Cardiac muscle cell (in vitro differentiated cells and primary cell): ENCODE measurements at places on chromosomes 1 and 21.

GRCh38 chr1:156926175-156926574 lies 5.7 kb downstream of the LRRC71 start:
- peak; percentile 42 for DNase-seq

GRCh38 chr21:32626621-32627196 lies 14.5 kb upstream of the CFAP298 start:
- no peak for DNase-seq

- DNase-seq = no peak
Measured at GRCh38 chr1:155776414-155776813, 80.6 kb downstream of the GON4L start.

- no peak for DNase-seq
Measured at GRCh38 chr1:22741118-22741517, 30.5 kb downstream of the EPHB2 start.

- DNase-seq = no peak
Measured at GRCh38 chr1:228178737-228179684, 13.4 kb downstream of the IBA57 start.
